H54 (cell line): ENCODE measurements at places on chromosomes 5 and 9.
A peak's percentile ranks its signal among the peaks of the same experiment; 100 is the strongest.

DNA sequence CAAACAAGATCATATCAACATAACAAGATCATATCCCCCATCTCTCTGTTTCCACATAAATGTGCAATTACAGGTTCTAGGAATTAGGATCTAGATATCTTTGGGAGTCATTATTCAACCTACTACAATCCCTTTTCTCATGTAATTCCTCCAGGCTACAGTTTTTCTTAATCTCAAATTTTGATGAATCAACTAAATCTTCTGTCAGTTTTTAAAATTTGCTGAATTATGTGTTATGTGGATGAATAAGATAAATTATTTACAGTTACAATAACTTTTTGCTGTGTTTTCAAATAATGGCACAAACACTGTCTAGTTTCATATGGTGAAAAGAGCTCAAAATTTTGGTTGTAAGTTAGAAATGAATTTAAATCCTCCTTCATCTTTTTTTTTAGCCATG is 405.8 kb downstream of the FAM170A start:
- no peak for DNase-seq

DNA sequence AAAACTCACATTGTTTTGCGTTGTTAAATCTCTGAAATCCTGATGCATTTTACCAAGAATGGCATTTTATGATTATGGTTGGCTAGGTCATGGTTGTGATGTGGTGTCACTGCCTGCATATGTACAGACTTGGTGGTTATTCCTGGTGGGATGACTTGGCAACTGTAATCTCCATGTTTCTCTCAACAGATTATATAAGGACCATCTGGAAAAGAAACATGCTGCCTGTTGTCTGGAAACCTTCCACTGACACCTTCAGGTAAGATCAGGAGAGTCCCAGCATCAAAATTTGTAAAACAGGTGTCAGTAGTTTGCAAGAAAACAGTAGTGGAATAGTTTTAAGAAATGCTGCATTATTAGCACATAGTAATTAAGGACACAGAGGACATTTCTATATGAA is 3.0 kb upstream of the ACER2 start:
- DNase-seq: no peak

DNA sequence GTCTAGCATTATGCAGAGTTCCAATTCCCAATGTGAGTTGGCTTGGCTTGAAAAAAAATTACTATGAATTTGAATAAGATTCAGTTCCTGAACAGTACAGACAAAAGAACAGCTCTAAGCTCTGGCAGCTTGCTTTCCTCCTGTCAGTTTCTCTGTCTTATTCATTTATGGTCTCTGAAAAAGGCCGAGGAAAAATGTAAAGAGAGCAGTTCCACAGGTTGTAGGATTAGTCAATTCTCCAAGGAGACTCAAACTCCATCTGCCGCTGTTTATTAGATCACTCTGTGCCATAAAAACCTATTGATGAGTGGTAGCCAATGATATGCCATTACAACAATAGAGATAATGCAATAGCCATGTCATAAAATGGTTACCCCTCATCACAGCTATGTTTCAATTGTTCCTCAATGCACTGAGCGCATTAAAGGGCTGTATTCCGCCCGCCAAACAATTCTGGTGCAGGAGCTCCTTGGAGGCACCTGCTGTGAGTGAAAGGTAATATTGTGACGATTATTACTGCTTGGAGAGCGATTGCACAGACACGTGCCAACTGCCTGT is 188.2 kb downstream of the ARRDC3 start:
- DNase-seq: no peak

GRCh38 chr9:119009249-119009648 is 360.0 kb downstream of the BRINP1 start:
- DNase-seq: peak; percentile 35

GRCh38 chr5:169009123-169009522 is 291.8 kb downstream of the SLIT3 start:
- no peak for DNase-seq

GRCh38 chr5:74367934-74368333 is 272.6 kb downstream of the ENC1 start:
- no peak for DNase-seq

GRCh38 chr9:89323390-89323789 is 5.1 kb downstream of the SECISBP2 start:
- no peak for DNase-seq

GRCh38 chr9:33190021-33190705 is 23.0 kb upstream of the B4GALT1 start:
- no peak for DNase-seq

- no peak for DNase-seq
Observed at GRCh38 chr9:93155716-93156474, 21.8 kb upstream of the NINJ1 start.

DNA sequence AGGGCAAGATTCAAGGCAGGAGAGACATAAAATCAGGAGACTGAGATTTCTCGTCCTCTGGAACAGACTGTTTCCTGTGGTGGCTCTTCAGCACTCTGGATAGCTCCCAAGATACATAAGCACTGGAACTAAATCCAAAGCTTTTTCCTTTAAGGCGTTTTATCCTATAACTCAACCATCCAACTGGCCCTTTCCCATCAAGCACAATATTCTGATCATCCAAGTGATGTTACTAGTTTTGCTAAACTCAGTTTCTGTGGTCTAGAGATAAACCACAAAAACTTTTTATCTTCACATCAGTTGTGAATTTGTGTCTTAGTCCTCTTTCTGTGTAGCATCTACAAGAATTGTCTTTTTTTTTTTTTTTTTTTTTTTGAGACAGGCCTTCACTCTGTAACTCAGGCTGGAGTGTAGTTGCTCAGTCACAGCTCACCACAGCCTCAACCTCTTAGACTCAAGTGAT is 299.4 kb downstream of the COX7C start:
- DNase-seq: no peak

GRCh38 chr9:72464857-72465592 is 56.4 kb upstream of the TMC1 start:
- no peak for DNase-seq

GRCh38 chr9:127340721-127341120 is 56.2 kb upstream of the SLC2A8 start:
- DNase-seq: no peak

DNA sequence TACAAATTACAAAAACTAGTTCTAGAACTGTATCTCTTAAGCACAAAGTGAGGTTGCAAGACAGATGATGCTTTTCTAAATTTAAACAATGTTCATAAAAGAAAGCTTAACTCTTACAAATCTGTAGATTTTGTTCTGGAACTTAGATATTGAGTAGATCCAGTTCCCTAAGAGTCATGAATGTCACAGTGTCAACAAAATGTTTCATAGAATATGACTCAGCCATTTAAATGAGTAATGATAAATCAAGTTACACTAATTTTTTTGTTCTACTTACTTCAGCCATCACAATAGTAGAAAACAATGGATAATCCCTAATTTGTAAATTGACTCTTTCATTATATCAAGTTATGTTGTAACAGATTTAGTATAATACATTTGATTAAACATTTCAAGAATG is 239.7 kb downstream of the MEF2C start:
- DNase-seq: no peak

DNA sequence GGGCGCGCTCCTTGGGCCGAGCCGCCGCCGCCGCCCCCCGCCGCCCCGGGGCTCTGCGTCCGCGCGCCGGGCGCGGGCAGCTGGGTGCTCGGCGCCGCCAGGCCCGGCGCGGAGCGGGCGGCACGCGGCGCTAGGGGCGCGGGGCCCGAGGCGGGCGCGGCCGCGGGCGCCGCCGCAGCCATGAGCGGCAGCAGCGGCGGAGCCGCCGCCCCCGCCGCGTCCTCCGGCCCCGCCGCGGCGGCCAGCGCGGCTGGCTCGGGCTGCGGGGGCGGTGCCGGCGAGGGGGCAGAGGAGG is 351 bp downstream of the TRIO start:
- DNase-seq: no peak

DNA sequence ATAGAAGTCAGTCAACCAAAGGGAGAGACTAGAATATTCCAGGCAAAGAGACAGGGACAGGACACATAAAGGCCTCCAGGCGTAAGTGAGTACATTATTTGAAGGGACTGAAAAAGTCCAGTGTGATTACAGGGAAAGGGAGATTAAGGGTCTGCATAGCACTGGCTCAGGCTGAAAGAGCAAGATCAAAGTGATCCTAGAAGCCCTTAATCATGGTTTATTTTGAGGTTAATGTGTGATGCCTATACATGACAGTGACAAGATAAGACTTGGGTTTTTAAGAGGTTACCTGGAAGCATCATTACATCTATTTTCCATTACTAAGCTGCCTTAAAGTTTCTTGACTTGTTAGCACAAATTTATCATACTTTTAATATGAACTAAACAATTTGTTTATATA is 25.8 kb downstream of the LMBRD2 start:
- DNase-seq: no peak

DNA sequence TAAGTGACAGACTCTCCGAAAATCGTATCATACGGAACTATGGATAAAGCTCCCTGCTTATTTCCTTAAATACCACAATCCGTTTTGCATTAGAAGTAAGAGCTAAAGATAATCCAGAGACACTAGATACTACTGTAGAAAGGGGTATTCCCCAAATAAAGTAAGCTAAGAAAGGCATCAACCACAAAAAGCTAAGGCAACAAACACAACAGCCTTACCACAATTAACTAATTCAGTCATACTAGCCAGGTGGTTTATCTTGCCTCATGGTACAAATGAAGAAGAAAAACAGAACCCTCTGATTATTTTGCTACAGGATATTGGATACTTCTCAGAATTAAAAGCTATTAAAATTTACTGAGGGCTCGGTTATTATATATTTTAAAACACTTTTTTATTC is 14.1 kb downstream of the ERP44 start:
- no peak for DNase-seq

DNA sequence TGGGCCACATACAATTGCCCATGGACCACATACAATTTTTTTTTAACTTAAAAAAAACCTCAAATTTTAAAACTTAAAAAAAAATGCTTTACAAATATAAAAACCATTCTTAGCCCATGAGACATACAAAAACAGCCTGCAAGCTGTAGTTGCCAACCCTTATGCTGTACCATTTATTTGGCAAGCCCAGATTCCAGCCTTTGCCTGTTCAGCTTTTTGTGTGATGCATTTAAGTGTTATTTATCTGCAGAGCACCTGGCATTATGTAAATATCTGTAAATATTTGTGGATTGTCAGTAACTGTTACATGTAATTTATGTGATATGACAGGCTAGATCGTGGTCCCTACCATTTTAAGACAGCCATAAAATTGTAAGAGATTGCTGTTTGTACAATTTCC is 32.6 kb downstream of the HEXB start:
- DNase-seq: no peak

GRCh38 chr5:170355601-170356098 is 33.5 kb downstream of the KCNMB1 start:
- DNase-seq: no peak

- no peak for DNase-seq
Observed at GRCh38 chr5:135729321-135729786, 105.1 kb upstream of the SLC25A48 start.
